CD4-positive, alpha-beta T cell treated with Interleukin-21 for 1 hour (primary cell): ENCODE measurements at places on chromosomes 13 and 19.

- no peak for DNase-seq
Measured at GRCh38 chr13:75587679-75588078, 38.1 kb downstream of the UCHL3 start.

DNA sequence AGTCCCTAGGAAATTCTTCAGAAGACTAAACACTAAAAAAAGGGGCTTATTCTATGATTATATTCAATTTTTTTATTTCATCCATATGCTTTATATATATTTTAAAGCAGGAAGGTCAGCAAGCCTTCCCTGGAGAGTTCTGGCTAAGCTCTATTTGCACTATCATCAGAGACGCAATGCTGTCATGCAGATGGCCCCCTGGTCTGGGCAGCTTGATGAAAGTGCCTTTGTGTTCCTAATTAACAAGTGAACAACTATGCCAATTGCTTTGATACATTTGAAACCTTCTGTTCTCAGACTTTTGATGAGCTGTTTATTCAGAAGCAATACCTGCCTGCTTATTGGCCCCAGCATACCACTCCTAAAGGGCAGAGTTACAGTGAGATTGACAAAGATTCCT, 1344.6 kb downstream of the OLFM4 start:
- DNase-seq: no peak

- no peak for DNase-seq
Measured at GRCh38 chr13:111363121-111363520, 42.7 kb downstream of the TEX29 start.

DNA sequence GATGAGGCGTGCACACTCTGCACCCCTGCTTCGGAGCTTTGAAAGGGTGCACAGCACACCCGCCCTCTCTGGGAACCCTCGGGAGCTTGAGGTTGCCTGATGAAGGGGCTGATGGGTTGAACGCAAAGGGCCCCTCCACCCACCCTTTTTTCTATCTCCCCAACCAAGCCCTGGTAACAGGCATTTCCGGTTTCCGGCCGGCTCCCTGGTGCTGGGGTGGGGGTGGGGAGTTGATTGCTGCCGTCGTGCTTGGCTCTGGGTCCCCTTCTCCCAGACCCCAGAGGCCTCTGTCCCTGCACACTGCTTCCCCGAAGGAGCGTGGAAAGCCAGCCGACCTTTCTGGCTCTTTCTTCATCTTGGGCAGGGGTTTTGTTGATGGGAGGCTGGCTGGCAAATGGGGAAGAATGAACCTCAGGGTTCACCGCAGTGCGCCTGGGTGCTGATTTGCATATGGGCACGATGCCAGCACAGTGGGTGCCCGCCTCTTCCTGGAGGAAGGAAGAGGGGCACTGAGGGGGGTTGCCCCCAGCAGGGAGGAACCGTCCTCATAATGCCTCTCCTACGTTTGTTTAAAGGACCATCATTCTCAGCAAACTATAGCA, 29.1 kb downstream of the VAV1 start:
- DNase-seq: peak; percentile 87

GRCh38 chr13:51801631-51802099, 2.3 kb downstream of the DHRS12 start:
- no peak for DNase-seq

DNA sequence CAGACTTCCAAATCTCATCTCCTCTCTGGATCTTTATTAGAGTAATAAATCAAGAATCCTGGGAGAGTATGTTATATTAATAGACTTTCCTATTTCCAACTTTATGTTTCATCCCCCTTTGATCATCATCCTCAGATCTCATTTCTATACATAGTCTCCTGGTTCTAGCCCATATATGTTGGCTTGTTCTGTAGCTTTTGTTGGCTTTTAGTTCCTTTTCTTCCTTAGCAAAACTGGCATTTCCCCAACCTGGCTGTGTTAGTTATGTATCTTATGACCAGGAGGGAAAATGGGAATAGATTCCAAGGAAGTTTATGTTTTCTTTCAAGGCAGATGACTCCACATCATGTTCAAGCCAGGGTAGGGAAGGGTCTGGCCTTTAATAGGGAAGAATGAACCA, 2464.5 kb downstream of the PCDH9 start:
- DNase-seq: no peak

DNA sequence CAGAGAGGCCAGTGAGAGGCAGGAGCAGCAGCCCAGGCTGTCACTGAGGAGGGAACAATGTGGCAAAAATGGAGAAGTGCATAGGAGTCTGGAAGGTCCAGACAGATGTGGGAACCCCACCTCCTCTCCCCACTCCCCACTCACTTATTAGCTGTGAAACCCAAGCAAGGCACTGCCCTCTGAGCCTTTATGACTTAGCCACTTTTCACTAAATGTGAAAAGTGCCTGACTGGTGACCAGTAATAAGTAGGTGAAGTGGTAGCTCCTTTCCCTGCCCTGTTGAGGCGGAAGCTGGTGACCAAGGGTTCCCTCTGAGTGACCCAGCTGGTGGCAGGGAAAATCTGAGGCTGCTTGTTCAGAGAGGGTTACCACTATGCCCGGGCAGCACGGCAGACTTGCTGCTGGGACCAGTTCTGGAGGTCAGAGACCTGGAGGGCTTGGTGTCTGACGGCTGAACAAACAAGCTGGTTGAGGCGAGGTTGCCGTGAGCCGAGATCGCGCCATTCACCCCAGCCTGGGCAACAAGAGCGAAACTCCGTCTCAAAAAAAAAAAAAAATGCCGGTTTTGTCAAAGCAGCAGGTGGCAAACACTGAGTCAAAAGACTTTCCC, 80.0 kb downstream of the ZNF429 start:
- no peak for DNase-seq

GRCh38 chr13:19982447-19983043, 24.0 kb downstream of the ZMYM2 start:
- DNase-seq: no peak

DNA sequence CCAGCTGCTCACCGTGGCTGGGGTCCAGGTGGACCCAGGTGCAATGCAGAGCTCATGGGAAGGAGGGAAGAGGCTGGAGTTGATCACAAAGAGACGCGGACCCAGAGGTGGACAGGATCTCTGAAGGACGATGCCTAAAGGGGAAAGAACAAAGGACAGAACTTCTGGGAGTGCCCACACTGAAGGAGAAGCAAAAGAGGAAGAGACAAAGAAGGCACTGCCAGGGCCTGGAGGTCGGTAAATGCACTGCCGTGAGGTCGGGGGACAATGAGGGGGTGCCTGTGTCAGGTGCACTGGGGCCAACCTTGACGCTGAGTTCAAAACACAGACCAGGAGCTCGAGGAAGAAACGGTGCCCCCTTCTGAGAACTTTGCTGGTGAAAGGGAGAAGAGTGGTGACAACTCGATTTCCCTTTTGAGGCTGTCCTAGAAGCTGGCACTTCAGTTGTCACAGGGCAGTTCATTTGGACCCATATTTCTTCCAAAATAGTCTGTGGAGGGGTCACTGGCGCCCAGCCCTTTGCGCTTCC, 55.6 kb downstream of the GJA3 start:
- DNase-seq: no peak

- no peak for DNase-seq
Measured at GRCh38 chr19:804419-805165, 7.3 kb downstream of the PTBP1 start.

DNA sequence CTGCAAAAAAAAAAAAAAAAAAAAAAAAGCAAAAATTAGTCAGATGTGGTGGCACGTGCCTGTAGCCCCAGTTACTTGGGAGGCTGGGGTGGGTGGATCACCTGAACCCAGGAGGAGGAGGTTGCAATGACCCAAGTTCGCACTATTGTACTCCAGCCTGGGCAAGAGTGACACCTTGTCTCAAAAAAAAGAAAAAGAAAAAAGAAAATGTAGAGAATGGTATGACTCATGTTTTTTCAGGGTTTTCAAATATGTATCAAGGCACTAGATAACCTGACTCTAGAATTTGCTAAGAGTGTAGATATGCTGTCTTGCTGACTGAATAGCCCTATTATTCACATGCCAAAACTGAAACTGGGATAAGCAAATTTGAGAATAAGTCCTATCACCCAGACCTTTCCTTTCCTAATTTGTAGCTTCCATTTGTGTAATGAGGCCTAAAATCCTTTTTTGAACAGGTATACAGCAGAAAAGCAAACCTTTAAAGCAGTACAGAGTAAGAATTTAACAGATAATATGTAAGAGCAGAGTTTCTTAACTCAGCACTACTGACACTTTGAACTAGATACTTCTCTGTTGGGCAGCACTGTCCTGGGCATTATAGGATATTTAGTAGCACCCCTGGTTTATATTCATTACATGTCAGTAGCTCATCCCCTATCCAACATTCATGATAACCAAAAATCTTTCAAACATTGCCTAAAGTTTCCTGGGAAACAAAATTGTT, 108.6 kb downstream of the ELF1 start:
- DNase-seq: no peak

- DNase-seq: no peak
Measured at GRCh38 chr19:35314031-35314430, 15.0 kb upstream of the CD22 start.

- no peak for DNase-seq
Measured at GRCh38 chr13:58302349-58302748, 670.8 kb downstream of the PCDH17 start.

- DNase-seq: no peak
Measured at GRCh38 chr19:29098863-29099481, 114.0 kb downstream of the UQCRFS1 start.

DNA sequence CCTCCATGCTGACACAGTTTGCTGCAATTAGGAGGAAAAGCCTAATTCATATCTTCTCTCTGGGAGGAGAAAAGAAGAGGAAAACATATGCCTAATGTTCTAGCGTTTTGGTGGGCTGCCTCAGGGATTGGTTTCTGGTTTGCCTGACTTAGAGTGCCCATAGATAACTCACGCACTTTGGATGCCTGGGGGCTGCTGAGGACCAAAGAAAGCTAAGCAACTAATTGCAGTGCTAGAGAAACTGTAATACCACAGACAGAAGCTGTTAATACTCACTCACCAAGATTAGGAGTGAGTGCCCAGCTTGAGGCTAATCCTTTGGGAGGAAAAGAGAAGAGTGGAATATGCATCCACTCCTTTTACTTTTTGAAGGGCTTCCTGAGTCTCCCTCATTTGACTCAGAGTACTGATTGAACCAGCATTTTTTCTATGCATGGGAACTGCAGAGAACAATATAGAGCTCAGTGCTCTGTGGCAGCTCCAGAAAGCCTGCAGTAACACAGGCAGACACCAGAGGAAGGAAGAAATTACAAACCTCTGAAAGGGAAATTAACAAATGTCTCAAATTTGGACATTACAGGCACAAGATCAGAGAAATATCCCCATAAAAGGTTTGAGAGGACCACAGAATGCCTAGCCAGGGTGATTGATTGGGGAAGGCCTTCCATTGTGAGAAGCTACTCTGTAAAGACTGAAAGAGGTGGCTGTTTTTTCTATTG, 666.4 kb downstream of the OLFM4 start:
- DNase-seq: no peak

DNA sequence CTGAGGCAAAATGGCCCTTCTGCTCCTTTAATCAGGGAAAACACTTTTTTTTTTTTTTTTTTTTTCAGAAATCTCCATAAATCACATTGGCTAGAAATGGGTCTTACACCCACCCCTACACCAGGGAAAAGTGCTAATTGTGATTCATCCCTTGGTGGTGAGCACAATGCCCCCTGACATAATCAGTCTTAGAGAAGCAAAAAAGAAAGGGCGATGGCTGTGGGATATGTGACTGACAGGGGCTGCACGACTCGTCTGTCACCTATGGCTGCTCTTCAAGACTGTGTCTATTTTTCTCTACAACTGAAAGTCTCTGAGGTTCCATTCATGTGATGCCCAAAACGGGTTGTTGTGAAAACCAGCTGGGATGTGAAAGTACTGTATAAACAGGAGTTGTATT, 3.6 kb upstream of the GPC6 start:
- DNase-seq: no peak

DNA sequence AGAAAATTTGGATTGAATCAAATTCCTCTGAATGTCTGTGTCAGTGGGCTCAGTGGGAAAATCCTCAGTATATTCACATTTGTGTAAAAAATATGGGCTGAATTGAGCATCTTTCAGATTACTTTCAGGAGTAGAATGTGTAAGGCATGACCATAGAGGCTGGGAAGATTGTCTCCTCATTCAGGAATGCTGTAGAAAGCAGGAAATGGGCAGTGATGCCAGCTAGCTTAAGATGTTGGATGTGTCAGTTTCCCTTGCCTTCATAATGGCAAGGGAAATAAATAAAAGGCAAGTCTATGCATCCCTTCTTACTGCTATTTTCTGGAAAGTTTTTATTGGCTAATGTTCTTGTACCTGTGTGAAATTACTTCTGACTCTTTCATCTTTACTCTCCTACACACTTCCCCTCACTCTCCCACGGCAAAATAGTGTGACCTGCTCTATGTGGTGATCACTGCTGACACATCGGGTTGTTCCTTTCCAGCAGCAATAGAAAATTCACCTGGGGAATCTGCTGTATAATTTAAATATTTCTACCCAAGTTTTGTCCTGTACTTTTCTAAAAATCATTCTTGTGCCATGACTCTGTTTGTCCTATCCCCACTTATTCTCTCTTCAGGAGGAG, 103.2 kb downstream of the LMO7 start:
- no peak for DNase-seq

DNA sequence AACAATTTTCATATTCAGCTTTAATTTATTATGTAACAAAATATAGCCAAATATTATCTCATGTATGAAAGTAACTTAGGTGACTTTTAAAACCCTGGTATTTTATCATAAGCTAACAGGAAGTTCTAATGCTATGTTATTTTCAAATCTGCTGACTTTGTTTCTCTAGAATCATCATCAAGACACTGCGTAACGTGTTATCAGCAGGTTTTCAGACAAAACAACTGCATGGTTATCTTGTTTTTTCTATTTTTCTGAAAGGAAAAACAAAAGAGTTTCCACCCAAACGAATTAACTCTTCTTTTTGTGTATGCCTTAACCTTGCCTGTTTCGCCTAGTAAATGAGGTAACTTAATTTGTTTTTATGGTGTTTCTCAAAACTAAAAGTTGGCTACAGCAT, 156.3 kb downstream of the TBC1D4 start:
- DNase-seq: no peak

DNA sequence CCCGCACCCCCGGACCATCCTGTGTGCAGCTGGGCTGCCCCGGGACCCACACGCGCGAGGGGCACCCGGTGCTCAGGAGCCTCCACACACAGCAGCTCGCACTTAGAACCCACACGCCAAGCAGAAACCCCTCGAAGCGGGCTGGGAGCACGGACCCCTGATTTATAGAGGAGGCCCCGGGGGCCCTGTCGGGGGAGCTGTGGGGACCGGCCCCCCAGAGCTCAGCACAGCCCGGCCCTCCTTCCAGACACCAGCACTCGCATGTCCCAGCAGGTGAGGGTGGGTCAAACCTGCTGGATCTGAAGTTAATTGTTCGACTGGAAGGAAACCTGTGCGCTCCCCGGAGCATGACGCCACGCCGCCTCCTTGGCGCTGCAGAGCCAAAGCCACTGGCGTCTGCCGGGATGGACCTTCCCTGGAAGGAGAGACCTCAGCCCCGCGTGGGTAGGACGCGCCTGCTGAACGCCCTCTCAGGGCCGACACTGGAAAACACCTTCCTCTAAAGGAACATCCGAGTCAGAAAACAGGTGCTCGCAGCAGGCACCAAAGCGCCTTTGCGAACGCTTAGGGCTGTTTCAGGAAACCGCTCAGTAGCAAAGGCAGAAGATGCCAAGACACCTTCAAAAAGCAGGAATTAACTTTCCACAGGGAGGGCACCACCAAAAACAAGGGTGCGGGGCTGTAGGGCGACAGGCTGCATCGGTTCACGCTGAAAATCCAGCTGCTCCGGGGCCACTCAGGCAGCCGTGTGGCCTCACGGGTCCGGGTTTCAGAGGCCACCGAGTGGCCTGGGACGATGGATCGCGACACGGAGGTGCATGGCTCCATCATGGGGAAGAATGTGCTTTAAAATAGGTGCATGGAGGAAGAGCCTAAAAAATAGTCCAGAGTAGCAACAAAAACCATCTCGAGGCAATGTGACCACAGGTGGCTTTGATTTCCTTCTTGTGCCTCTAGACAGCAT, 37.8 kb upstream of the GRTP1 start:
- no peak for DNase-seq

- DNase-seq: no peak
Measured at GRCh38 chr19:35436477-35437405, 11.3 kb upstream of the FFAR2 start.
